ENCODE measurements at places on chromosomes 12 and 14.

DNA sequence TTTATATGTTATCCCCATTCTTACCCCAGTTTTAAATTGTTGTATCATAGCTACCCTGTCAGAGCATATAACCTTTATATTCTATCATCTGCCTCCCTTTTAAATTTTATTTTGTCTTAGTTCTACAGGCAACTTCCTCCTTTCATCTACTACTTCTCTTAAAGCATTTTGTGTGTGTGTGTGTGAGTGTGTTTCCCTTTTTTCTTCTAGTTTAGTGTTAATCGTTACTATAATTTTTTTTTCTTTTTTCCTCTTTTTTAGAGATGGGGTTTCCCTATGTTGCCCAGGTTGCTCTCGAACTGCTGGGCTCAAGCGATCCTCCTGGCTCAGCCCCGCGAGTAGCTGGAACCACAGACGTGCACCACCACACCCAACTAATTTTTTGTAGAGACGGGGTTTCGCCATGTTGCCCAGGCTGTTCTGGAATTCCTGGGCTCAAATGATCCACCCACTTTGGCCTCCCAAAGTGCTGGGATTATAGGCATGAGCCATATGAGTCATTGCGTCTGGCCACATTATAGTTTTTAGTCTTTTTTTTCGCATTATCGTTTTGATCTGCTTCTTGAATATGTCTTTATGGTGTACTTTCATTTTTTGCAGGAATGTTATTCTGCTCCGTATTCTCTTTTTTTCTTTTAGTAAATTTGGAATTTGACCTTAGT lies 33.1 kb upstream of the FBXO34 start:
- no peak for DNase-seq

- no peak for DNase-seq
Observed at GRCh38 chr14:77131871-77132486, 9.6 kb downstream of the ZDHHC22 start.

- no peak for DNase-seq
Observed at GRCh38 chr14:49857427-49858003, 4.9 kb upstream of the NEMF start.

- DNase-seq, result no peak
Observed at GRCh38 chr12:50103767-50104321, at the start of gene GPD1. Gene GPD1, plus strand, starts transcription at chr12:50104008. Its CDS starts 43 bp downstream, at chr12:50104051.

GRCh38 chr12:88327276-88327675 lies 185.2 kb downstream of the TMTC3 start:
- DNase-seq, result no peak

GRCh38 chr14:85529803-85530574 lies at the start of gene FLRT2:
Gene FLRT2, plus strand, starts transcription at chr14:85530144. Its CDS starts 91,371 bp downstream, at chr14:85621515.
- peak; percentile 66 for DNase-seq

DNA sequence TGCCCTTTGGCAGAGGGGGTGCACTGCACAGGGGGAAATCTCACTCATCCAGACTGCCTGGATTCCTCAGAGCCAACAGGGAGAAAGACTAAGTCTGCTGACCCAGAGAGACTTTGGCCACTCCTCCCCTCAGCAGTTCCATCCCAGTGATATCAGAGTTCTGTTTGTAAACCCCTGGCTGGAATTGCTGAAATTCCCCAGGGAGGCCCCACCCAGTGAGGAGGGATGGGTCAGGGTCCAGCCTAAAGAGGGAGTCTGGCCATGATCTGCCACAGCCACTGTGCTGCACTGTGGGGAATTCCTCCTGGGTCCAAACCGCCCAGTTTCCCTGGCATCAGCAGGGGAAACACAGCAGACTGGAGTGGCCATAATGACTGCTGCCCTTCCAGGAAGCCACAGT lies 54.9 kb upstream of the USP15 start:
- DNase-seq, result no peak

DNA sequence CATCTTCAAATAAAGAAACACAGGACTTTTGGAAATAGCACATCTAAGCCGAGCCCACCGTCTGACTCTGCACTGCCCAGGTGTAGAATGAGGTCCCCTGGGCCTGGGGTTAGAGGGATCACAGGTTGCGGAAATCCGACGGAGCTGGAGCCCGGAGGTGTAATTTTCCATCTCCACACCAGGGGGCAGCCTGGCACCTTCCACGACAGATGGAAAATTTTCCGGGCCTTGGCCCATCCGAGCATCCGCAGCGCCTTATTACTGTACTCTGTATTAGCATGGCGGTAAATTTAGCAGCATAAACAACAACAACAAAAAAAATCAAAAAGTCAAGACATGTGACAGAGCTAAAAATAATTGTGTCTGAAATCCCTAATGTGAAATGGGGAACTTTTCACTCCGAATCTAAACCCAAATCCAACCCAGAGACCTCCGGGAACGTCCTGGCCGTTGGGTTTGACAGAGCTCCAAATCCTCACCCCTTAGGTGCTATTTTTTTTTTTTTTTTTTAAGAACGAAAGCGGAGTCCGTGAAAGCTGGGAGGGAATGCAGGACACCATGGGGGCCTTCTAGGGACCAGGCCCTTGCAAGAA lies 93.9 kb downstream of the KSR2 start:
- DNase-seq, result peak; percentile 85

DNA sequence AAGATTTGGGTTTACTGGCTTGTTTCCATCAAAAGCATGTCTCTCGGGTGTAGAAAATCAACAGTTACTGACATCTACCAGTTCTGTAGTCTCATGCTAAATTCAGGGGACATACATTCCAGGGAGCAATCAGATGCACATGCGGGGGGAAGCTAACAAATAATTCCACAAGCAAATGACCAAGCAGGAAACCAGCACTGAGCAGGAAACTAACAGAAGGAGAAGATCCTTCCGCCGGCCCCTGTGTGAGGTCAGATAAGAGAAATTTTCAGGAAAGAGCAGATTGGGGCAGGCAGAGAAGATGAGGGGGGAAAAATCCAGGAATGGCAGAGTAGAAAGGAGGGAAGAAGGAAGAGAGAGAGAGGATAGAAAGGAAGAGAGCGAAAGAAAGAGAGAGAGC lies 127.6 kb upstream of the TMCC3 start:
- no peak for DNase-seq

- DNase-seq, result no peak
Observed at GRCh38 chr12:45668641-45669040, 60.9 kb upstream of the ARID2 start.

GRCh38 chr12:25675808-25676207 lies 122.7 kb upstream of the LMNTD1 start:
- no peak for DNase-seq

DNA sequence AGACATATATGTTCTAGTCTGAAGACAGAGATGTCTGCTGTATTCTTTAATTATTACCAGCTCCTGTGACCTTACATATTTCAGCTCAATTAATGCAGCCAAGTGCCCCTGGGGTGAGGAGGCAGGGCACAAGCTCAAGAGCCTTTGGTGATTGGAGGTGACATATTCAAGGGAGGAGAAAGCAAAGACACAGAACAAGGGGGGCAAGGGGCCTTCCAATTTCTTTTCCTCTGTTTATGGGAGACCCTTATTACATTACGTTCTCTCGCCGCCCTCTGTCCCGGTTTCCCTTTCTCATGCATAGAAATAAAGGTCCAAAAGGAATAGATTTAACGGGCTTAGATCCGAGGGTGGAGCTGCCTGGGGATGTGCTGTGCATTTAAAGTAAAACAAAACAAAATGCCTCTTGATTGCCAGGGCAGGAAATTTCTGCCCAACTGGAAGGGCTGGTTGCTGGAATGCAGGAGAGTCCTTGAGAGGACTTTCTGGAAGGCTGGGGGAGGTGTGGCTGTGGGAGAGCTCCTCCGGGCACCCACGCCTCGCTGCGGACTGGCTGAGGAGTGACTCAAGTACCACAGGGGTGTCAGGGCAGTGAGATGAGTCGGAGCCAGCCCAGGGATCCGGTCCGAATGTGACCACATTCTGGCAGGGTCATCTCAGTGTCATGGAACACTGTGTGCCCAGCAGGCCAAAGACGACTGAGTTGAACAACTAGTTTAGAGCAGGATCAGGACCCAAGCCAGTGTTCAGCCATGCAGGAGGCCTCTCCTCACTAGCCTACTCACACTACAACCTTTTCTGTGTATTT lies 32.1 kb upstream of the GSG1 start:
- no peak for DNase-seq

DNA sequence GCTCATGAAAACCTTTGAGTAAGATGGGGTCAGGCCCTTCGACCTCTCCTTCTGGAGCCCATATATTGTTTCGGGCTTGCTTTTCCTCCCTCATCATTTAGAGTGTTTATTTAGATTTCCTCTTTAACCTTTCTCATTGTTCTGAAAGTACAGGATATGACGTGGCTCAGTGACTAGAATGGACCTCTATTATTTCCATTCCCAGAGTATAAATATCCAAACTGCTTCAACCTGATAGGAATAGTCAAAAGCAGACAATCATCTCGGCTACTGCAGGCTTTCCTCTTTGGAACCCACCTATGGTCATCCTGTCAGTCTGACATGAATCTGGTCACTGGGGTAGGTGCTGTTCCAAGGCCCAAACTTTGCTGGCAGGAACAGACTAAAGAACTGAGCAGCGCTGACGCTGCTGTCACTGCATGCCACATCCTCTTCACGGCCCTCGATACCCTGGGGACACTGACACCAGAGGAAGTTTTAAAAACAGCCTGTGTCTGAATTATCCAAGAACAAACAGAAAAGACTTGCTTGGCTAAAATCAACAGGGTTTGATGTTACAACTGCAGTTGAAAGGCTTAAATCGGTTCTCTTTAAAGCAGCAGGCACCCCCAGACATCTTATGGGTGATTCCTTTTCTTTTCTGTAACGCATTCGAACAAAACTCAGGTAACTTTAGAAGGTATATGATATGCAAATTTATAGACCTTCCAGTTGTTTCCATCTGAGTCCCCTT lies 5.0 kb upstream of the DDX47 start:
- no peak for DNase-seq

- DNase-seq, result peak; percentile 26
Observed at GRCh38 chr14:63388766-63389431, 70.2 kb upstream of the GPHB5 start.

DNA sequence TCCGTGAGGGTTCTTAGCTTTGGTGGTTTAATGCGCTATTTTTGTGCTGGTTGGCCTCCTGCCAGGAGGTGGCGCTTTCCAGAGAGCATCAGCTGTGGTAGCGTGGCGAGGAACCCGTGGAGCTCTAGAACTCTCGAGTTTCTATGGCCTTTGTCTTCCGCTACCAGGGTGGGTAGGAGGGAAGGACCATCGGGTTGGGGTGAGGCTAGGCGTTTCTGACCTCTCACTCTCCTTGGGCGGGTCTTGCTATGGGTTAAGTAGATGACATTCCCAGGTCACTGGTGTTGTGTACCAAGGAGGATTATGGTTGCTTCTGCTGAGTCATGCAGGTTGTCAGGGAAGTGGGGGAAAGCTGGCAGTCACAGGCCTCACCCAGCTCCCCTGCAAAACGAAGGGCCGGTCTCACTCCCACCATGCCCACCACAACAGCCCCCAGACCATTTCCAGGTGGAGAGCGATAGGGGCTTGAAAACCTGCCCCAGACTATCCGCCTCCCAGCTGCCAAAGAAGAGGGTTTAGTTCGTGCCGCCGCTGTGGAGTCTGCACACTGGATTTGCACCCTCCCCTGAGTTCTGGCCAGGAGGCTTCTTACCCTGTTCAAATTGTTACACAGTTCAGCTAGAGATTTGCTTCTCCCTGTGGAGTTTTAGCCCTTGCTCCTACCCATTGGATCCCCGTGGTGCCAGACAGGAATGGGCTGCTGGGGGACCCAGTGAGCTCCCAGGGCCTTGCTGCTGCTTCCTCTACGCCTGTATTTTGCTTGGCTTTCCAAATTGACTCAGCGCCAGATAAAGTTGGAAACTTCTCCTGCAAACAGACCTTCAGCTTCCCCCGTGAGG lies 21.9 kb downstream of the RNFT2 start:
- peak; percentile 88 for DNase-seq

DNA sequence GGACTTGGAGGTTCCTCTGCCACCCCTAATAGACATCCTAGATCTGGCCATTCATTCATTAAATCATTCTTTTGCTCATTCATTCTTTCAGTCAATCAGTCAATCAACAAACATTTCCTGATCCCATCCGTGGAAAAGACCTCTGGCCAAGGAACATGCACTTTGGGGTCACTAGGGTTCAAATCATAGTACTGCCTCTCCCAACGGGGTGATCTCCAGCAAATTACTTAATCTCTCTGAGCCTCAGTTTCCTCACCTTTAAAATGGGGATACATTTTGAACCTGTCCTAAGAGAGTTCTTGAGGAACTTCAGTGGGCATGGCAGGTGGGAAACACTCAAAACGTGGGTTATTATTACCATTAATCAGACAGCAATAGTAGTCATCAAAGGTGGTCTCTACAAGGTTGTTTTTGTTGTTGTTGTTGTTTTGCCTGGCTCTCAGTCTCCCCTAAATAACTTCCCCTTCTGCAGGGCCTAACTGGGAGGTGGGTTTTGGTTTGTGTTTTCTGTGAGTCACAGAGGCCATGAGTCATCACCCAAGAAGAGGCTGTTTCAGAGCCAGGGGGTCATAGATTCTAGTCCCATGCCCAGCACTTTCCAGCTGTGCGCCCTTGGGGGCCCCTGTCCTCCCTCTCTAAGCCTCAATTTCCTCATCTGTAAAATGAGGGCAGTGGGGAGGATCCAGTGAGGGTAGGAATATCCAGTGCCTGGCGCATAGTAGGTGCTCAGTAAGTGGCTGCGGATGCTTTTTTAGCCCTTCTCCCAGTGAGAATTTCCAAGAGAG lies 16.9 kb upstream of the FAM222A start:
- DNase-seq, result no peak

DNA sequence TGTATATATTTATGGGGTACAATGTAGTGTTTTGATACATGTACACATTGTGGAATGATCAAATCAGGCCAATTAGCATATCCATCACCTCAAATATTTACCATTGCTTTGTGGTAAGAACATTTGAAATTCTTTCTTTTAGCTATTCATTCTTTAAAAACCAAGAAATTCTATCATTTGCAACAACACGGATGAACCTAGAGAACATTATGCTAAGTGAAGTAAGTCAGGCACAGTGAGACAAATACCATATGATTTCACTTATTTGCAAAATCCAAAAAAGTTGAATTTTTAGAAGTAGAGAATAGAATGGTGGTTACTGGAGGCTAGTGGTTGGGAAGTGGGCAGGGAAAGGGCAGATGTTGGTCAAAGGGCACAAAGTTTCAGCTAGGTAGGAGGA lies 129.3 kb upstream of the PTPRQ start:
- DNase-seq, result no peak

All from HAP-1 (cell line).